ENCODE measurements at places on chromosomes 4 and X. TPM values are rescaled to one million over a fixed set of nuclear protein-coding genes. Genes with fewer than 3 reads are reported as not detected.

DNA sequence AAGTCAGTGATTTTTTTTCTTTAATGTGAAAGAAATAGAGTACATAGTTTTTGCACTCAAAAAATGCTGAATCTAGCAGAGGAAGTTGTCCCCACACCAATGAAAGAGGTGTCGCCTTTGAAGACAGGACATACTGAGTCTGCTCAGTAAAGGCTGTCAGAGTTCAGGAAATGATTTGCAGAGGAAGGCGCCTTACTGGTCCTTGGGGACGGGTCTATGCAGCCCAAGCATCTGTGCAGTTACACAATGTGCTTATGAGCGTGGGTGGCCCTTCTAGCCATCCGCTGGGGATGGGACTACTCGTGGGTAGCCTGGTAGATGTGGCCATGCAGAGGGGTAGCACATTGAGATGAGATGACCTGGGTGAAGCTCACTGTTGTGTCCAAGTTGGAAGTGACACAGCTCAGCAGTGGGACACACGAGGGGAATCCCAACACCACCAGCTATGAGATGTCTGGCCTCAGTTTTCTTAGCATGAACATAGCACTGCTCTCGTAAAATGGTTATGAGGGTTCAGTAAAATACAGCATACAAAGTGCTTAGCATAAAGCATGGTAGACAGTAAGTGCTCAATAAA lies 116.5 kb upstream of the RBPJ start:
- H3K4me1 ChIP-seq, result no peaks in the 10 kb centered on the region
- H3K4me3 ChIP-seq, result no peak overlapping the region
- DNase-seq, result no peak
- no peaks in the 10 kb centered on the region for H3K36me3 ChIP-seq
- no peak overlapping the region for H3K27ac ChIP-seq
- no peaks in the 10 kb centered on the region for H3K27me3 ChIP-seq

GRCh38 chr4:871484-871883 lies 45.6 kb upstream of the CPLX1 start:
- H3K4me1 ChIP-seq, result no peaks in the 10 kb centered on the region
- peaks cover 46% of the 10 kb centered on the region for H3K36me3 ChIP-seq

DNA sequence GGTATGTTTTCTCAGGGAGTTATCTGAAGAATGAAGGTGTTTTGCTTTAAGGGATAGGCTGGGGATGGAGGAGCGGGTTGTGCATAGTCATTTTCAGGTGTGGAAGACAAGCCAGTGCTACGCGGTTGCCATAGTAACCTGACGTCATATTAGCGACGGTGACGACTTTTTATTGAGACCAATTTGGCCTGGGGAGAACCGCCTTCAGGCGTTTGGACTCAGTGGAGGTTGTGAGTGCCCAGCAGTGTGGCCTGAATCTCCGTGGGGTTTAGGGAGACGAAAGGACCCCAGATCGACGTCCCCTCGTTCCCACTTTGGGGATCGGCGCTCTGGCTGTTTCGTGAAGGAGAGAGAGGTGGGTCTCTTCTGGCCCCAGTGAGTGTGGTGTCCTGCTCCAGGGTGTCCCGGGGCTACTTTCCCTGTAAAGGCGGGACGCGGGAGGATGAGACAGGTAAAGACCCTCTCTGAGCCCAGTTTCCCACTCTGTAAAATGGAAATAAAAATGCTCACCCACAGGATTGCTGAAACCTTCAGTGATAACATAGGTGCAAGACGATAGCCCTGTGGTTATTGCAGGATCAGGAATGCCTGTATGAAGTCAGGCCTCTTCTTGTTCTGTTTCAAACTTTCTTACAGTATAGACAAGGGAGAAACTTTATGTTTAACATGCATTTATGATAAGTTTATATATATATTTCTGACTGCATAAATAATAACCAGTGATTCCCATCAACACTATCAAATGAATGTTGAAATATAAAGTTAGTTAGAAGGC lies 48.6 kb downstream of the GPRASP3 start:
- no peaks in the 10 kb centered on the region for H3K4me1 ChIP-seq
- DNase-seq, result peak; percentile 79
- H3K27me3 ChIP-seq, result no peaks in the 10 kb centered on the region
- H3K27ac ChIP-seq, result no peak overlapping the region
- H3K4me3 ChIP-seq, result peak overlapping the region; percentile 98
- H3K36me3 ChIP-seq, result peaks cover 23% of the 10 kb centered on the region

DNA sequence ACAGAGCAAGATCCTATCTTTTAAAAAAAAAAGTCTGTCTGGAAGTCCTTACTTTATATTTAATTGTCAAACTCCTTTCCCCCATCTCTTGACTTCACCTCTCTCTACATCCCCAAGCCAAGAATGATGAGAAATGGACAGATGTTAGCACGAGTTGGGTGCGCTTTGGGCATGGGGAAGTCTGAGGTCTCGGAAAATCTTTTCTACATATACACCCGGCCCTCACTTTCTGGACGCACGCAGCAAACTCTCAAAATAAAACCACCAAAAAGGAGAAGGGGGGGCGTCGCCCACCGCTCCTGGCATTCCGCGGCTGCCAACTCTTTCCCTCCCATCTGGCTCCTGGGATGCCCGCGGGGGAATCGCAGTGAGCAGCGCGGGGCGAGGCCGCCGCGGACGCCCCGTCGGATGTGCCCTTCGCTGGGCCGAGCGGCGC lies 756 bp downstream of the IGFBP7 start:
- H3K27ac ChIP-seq, result no peak overlapping the region
- H3K27me3 ChIP-seq, result peaks cover 11% of the 10 kb centered on the region
- H3K4me1 ChIP-seq, result no peaks in the 10 kb centered on the region
- no peak for DNase-seq
- peak overlapping the region; percentile 51 for H3K4me3 ChIP-seq

DNA sequence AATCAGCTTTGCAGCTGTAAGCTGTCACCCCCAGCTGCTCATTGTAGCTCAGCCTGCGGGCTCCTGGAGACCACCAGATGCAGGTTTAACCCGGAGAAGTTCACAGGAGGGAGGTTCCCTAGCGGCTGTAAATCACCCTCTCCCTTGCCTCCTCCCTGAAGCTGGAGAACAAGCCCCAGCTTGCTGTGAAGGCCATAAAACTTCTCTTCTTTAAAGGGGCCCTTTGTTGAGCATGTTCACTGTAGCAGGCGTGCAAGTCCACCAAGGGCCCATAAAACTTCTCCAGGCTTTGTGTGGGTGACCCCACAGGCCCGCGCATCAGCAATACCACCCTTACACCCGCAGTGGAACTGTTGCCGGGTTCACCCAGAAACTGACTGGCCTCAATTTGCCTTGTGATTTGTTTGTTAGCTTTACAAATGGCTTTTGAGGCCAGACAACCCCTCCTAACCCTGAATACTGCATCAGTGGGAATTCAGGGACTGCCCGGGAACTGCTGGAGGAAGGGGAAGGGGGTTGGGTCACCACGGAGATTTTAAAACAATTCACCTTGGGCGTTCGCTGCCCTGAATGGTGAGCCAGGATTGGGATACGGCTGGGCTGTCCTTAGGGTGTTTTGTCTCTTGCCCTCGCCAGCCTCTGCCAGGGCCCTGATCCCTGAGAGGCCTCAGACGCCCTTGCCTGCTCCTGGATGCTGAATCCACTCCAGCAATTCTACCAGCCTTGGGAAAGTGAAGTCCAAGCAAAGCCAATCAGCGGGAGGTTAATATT lies 49.5 kb upstream of the ATP6AP2 start:
- no peaks in the 10 kb centered on the region for H3K36me3 ChIP-seq
- H3K27me3 ChIP-seq, result no peaks in the 10 kb centered on the region
- peaks cover 2% of the 10 kb centered on the region for H3K4me1 ChIP-seq
- no peak overlapping the region for H3K27ac ChIP-seq
- DNase-seq, result no peak
- H3K4me3 ChIP-seq, result no peak overlapping the region

DNA sequence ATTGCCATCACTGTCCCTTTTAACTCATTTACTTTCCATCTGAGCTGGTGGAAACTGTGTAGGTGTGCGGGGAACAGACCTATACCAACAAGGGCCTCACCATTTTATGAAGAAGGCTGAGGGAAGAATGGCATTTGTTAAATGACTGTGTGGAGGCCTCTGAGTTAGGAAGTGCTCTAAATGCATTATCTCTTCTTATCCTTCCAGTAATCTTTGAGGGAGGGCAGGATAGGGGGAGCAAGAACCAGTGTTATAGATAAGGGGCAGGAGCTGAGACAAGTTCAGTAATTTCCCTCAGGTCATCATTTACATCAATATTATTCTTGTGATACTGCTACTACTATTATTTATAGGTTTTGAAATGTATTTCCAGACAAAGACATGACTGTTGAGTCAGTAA lies 122.4 kb upstream of the PDLIM3 start:
- peaks cover 17% of the 10 kb centered on the region for H3K4me1 ChIP-seq
- peaks cover 24% of the 10 kb centered on the region for H3K36me3 ChIP-seq
- DNase-seq, result no peak
- H3K27me3 ChIP-seq, result no peaks in the 10 kb centered on the region
- no peak overlapping the region for H3K4me3 ChIP-seq
- H3K27ac ChIP-seq, result no peak overlapping the region

DNA sequence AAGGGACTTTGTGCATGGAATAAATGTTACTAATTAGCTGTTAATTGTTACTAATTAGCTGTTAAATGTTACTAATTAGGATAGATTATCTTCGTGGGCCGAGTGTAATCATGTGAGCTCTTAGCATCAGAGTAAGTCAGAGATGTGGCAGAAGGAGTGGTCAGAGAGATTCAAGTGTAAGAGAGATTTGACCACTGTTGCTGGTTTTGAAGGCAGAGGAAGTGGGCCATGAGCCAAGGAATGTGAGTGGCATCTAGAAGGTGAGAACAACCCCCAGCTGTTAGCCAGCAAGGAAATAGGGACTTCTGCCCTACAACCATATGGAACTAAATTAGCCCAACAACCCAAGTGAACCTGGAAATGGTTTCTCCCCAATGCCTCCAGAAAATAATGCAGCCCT lies 28.2 kb downstream of the ODAPH start:
- H3K4me3 ChIP-seq, result no peak overlapping the region
- DNase-seq, result no peak
- no peaks in the 10 kb centered on the region for H3K36me3 ChIP-seq

GRCh38 chrX:1468250-1468772 lies 15.6 kb upstream of the ASMTL start:
- no peak overlapping the region for H3K4me3 ChIP-seq
- DNase-seq, result peak; percentile 25
- H3K4me1 ChIP-seq, result no peaks in the 10 kb centered on the region
- H3K36me3 ChIP-seq, result no peaks in the 10 kb centered on the region
- no peaks in the 10 kb centered on the region for H3K27me3 ChIP-seq
- no peak overlapping the region for H3K27ac ChIP-seq

DNA sequence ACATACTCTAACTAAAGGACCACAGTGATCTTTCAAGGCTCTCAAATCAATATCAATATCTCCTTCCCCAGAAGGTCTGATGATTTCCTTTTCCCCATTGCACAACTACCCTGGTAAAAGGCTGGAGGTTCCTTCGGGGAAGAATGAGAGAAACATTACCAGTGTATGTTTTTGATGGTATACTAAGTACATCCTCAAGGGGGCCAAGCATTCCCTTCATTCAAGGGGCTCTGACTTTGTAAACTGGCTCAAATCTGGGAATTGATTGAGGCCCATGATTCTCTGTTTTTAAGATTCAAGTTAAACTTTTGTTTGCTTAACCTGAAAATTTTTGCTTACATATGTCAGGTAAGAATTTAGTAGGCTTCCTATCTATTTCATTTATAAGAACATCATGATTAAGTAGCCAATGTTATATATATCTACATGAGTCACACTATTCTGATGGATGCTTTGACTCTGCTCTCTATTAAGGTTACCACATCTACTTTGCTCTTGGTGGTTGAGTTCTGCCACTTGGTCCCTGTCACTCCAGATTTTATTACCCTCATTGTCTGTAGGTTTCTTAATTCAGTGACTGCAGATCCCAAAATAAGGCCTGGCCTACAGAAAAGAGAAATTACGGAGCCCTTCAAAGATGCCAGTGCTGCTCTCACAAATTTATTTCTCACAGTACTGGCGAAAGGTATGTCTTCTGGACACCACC lies 16.4 kb upstream of the GUCY1B1 start:
- H3K4me3 ChIP-seq, result no peak overlapping the region
- no peaks in the 10 kb centered on the region for H3K27me3 ChIP-seq
- no peak for DNase-seq
- H3K27ac ChIP-seq, result no peak overlapping the region
- H3K4me1 ChIP-seq, result no peaks in the 10 kb centered on the region

DNA sequence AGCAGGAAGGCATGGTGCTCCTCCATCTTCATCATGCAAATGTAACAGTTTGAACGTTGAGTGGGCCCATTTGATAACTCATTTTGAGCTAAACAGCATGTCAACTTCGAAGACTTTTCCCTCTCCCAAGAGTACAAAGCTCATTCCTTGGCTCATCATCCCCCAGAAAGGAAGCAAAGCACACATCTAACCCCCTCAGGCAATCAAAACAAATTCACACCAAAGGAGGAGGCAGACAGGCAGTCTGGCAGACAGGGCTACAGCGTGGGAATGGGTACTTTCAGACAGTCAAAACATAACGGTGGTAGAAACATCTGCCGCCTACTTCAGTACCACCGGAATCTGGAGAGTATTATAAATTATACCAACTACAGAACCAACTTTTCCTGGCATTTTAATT lies 81.7 kb downstream of the PCDH19 start:
- no peaks in the 10 kb centered on the region for H3K4me1 ChIP-seq
- H3K36me3 ChIP-seq, result no peaks in the 10 kb centered on the region
- no peak overlapping the region for H3K27ac ChIP-seq
- no peak overlapping the region for H3K4me3 ChIP-seq

- no peak overlapping the region for H3K27ac ChIP-seq
- DNase-seq, result peak; percentile 65
- no peaks in the 10 kb centered on the region for H3K27me3 ChIP-seq
- no peak overlapping the region for H3K4me3 ChIP-seq
- no peaks in the 10 kb centered on the region for H3K4me1 ChIP-seq
Observed at GRCh38 chrX:43750248-43750676, 94.2 kb downstream of the MAOA start.

GRCh38 chrX:38220024-38220414 lies 652 bp downstream of the SRPX start:
- H3K4me3 ChIP-seq, result peak overlapping the region; percentile 81
- peaks cover 13% of the 10 kb centered on the region for H3K27me3 ChIP-seq
- peak; percentile 46 for DNase-seq
- no peaks in the 10 kb centered on the region for H3K4me1 ChIP-seq

Gene CFP
- 2.8 TPM for total RNA-seq

Gene RNF175
- total RNA-seq, result 4.3 TPM

Gene ADAM29
- not detected for total RNA-seq

Gene MSN
- total RNA-seq, result 126 TPM

Gene TSPAN7
- total RNA-seq, result 3.5 TPM

Gene LINC00632
- total RNA-seq, result 46.3 TPM

Gene PAGE2
- not detected for total RNA-seq
